T-helper 9 cell (primary cell): ENCODE measurements at places on chromosomes 5 and 9.

DNA sequence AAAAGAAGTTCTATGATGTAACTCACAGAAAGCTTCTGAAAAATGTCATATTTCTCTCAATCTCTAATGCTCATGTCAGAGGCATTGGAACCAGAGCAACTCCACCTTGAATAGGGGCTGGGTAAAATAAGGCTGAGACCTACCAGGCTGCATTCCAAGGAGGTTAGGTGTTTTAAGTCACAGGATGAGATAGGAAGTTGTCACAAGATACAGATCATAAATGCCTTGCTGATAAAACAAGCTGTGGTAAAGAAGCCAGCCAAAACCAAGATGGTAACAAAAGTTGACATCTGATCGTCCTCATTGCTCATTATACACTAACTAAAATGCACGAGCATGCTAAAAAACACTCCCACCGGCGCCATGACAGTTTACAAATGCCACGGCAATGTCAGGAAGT lies 411.1 kb upstream of the GRIA1 start:
- DNase-seq = no peak

GRCh38 chr9:84838879-84839278 lies 169.3 kb downstream of the NTRK2 start:
- no peak for DNase-seq

- no peak for DNase-seq
Measured at GRCh38 chr9:91320299-91320698, 41.4 kb downstream of the AUH start.

- no peak for DNase-seq
Measured at GRCh38 chr9:31347082-31347617, 1037.3 kb upstream of the ACO1 start.

DNA sequence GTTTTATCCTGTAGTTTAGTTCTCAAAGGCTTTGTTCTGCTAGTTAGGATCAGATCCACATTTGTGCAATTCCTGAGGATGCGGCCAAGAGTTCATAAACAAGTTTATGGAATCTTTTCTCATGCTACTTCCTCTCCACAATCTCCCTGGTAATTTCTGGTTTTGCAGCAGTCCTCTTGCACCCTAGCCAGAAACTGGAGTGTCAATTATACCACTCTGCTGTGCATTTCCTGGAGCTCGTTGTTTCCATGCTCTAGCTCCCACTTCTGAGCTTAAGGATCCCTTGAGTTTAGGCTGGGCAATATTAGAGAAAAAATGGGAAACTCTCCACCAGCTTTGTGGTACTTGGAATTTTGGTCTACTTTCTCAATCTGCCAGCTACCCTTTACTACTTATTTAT lies 474.7 kb downstream of the DIRAS2 start:
- DNase-seq = no peak

DNA sequence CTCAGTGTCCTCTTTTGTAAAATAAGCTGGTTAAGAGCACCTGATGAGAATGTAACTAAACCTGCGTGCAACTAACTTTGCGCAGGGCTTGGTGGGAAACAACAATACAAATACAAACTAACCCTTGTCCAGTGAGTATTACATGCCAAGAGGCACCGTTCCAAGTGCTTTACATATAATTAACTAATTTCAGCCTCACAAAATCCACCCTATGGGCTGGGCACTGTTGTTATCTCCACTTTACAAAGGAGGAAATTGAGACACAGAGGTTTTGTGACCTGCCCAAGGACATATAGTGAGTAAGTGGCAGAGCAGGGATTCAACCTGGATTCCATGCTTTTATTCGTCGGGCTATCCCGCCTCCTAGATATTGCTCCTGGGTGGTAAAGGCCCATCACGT lies 26.2 kb upstream of the TNIP1 start:
- DNase-seq = no peak

DNA sequence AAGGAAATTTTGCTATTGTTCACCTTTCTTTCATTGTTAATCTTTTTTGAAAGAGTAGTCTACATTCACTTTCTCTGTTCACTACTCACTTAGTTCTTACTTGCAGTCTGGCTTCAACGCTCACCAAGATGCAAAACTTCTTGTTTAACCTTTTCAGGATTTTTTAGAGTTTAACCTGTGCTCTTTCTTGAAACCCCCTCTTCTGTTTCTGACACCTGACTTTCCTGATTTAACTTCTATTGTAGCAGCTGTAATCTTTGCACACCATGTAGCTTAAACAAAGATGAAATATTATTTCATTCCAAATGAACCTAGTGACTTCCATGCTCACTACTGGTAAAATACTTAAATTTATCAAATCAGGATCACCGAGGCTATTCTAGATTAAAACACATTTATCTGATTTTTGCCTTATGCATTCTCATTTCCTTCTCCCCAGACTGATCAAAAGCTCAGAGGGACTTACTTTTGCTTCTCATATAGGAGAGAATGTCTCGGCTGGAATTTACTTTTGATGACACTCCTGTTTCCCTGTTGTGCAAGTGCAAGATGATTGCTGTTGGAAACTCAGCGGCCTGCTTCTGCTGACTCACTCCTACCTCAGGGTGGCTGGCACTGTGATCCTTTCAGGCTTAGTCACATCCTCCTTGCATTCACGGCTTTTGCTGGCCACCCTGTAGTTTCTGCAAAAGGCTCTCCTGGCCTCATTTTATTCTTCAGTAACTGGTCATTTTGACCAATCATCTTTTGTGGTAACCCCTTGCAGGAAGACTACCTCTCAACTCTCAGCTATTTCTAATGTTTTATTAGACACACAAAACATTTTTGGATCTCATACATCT lies 109.3 kb upstream of the IFNE start:
- DNase-seq = no peak

GRCh38 chr5:92544596-92544995 lies 1036.4 kb downstream of the NR2F1-AS1 start:
- no peak for DNase-seq

GRCh38 chr5:2013301-2014057 lies 130.8 kb upstream of the IRX4 start:
- no peak for DNase-seq
